ENCODE measurements at places on chromosomes 16 and 17. TPM values are rescaled to one million over a fixed set of nuclear protein-coding genes. Genes with fewer than 3 reads are reported as not detected.
A peak's percentile ranks its signal among the peaks of the same experiment; 100 is the strongest.

DNA sequence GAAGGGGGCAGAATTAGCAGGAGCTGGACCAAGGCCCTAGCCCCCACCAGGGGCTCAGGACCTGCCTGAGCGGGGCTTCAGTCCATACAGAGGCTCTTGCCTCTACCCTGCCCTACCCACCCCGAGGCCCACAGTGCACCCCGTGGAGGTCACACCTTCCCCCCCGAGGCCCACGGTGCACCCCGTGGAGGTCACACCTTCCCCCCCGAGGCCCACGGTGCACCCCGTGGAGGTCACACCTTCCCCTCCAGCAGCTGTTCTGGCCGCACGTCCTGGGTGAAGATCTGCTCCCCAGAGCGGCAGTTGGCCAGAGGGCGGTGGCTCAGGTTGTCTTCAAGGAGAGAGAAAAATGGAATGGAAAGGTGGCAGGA lies 11.4 kb downstream of the CASKIN2 start:
- DNase-seq, result no peak

DNA sequence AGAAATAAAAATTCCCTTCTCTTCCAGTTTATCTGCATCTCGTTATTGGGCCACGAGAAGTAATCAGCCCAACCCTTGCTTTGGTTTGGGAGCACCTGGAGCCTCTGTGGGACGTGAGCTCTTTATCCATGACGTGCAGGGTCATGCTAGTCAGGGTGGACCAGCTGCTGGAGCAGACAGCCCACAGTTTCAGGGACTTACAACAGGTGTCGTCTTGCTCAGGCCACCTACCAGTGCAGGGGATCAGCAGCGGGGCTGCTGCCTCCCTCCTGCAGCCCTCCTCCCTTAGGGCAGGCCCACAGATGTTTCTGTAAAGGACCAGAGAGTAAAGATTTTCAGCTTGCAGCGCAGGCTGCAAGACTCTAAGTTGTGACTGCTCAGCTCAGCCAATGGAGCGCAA lies 16.9 kb downstream of the ADAD2 start:
- DNase-seq, result no peak

- DNase-seq, result no peak
Observed at GRCh38 chr17:15882058-15882720, 62.7 kb upstream of the ADORA2B start.

- DNase-seq, result peak; percentile 56
Observed at GRCh38 chr17:66541461-66542128, 239.2 kb downstream of the PRKCA start.

- DNase-seq, result no peak
Observed at GRCh38 chr17:80753685-80754345, 209.2 kb downstream of the RPTOR start.

DNA sequence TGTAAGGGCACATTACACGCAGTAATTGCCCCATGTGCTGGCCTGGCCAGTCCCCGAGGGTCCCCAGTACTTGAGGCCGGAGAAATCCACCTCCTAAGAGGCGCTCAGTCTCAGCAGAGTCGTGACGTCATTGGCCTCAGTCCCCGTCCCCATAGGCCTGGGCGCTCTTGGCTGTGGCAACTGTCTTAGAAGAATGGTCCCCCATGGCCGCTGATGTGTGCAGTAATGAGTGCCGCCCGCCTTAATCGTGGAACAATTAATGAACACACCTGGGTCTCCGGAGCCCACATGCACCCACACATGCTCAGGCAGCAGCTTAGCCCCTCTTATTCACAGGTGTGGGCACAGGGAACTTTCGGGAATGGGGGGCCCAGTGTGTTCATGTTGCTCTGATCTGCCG lies 86.5 kb upstream of the PLCG2 start:
- DNase-seq, result no peak

DNA sequence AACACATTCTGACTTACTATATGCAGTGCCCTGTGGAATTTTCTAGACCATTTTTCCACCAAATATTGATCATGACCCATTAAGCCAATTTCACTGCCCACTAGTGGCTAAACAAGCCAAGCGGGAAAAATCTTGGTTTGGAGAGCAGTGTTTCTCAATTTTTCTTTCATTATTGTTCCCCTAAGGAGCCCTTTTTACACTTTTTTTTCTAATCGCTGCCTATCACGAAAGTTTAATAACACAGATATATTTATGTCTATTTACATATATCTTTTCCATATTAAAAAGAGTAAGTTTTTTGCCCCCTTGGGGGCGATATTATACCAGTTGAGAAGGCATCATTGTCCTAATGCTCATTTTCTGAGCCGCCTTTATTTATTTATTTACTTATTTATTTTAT lies 10.8 kb upstream of the TLCD3B start:
- DNase-seq, result peak; percentile 72

DNA sequence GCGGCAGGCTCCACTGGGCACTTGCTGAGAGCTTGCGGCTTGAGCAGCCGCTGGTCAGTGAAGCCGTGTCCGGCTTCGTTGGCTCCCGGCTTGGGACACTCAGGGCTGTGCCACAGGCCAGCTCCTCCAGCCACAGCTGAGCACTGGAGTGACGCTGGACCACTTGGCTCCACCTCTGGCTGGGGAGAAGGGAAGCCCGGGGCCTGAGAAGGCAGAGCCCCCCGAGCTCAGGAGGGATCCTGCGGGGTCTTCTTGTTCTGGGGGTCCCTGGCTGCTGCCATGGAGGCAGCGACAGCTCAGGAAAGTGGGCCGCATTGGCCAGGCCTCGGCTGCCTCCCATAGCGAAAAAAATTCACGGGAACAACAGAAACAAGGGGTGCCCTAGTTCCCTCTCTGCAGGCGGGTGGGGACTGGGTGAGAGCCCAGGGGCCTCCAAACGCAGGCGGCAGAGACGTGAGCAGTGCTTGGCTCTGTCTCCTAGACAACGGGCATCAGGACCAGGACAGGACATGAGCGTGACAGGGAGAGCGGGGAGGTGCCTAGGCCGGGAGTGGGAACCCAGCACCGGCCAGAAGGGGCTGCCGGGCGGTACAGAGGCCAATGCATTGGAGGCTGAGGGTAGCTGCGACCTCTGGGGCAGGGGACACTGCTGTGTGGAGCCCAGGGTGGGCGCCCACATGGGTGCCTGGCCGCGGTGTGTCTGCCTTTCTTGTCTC lies 37.7 kb downstream of the SLC7A5 start:
- DNase-seq, result no peak

DNA sequence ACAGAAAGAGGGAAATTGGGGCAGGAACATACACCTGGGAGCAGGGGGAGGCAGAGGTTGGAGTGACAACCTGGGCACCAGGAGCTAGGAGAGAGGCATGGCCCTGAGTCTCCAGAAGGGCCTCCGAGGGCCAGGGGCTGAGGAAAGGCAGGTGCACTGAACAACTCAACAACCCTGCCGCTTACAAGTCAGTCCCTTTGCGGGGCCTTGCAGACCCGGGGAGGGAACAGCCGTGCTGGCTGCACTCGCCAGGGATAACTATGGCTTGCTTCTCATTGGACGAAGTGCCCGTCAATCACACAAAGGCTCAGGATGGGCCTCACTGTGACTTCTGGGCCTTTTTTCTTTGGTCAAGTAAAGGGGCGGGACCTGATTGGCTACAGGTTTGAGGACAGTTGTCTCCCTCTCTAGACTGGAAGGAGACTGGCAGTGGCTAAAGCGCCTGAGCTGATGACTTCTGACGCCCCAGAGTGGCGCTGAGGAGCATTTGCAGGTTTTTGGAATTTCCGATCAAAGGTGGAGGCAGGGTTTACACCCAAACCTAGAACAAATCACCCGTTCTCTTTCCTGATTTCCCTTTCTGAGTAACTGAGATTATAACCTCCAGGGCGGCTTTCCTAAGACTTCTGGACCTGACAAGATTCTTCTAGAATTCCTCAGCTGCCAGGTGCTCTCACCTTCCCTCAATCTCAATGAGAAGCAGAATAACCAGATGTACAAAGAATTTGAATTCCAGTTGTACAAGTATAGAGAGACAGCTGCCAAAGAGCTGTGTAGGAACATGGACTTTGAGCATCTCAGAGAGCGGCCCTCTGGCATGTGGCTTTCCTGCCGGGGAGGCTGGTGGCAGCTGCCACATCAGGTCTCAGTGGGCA lies 27.6 kb upstream of the ST6GALNAC2 start:
- no peak for DNase-seq

GRCh38 chr17:74394977-74395376 lies 27.7 kb downstream of the GPR142 start:
- DNase-seq, result no peak

DNA sequence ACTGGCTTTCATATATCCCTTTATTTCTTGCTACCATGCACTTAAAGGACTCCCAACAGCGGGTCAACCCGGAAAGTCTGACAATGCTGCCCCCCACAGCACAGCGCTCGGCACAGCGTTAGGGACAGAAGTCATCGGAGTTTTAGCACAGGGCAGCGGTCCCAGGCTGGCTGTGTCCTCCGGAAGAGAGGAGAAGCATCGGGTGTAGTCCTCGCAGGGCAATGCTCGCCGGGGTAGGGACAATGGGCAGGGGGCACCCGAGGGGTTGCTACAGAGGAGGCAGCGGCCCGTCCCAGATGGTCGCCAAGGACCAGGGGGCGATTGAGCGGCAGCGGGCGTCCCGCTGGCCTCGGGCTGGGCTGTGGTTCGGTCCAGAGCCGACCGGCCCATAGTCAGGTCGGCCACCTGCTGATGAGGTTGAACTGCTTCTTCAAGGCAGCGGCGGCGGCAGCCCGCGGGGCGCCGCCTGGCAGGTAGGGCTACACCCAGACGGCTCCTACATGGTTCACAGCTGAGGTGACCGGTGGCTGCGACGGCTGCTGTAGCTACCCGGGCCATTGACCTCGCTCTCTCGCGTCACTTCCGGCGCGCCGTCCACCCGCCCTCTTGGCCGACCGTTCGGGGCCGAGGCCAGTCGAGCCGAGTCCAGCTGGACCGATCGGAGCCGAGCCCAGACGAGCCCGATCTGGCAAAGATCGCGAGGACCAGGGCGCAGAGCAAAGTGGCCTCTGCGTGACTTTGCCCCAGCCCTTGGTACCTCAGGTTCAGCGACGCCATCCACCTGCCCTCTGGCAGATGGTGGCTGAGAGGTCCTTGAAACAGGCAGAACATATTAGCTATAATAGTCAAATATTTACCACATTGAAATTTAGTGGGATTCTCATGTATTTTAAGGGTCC lies 4.7 kb upstream of the LCMT1 start:
- DNase-seq, result peak; percentile 80

GRCh38 chr17:60887614-60888028 lies 210.0 kb downstream of the BCAS3 start:
- DNase-seq, result no peak

- peak; percentile 7 for DNase-seq
Observed at GRCh38 chr16:73268366-73268993, 220.6 kb upstream of the ZFHX3 start.

DNA sequence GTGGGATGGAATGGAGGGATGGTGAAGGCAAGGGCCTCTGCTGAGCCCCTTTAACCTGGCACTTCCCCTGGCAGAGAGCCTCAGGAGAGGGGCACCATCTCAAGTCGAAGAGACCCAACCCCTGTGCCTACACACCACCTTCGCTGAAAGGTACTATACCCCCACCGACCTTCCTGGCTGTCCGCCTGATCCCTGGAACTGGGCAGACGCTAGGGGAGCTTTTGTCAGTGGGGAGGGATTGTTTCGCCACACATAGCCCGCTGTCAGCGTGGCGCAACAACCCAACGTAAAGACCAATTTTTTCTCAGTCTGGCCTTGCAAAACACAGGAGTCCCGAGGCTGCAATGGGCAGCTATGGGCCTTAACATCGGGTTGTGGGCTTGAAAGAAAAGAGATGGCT lies 3.1 kb downstream of the PPP1R1B start:
- DNase-seq, result no peak

DNA sequence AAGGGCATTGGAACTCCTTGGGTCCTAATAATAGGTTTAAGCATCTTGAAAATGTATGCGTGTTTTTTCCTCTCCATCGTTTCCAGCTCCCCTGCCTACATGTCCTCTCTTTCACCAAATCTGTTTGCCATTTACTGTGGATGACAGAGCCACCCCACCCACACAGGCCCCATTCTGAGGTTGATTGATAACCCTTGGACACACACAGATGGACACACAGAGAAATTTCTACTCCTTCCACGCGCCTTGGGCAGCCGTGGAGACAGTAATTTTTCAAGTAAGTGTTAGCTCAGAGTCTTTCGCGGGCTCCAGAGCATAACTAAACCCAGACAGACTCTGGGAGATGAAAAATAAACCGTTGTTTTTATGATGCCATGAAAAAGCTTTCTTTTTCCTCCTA lies 103.3 kb upstream of the NLRP1 start:
- DNase-seq, result no peak

DNA sequence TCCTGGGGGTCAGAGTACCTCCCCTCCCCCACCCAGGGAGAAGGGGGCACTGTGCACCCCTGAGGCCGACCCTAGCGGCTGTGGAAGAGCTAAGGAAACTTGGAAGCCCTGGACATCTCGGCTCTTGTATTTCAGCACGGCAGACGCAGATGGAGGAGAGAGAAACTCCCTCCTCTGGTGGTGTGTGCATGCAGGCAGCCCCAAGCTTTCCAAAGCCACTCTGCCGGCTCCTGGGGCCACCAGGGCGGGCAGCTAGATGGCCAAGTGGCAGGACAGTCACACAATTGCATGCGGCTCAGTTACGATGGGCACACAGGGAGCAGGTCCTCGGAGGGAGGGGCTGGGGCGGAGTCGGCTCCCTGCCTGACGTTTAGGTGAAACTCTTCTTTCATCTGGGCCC lies 195.5 kb downstream of the RBFOX3 start:
- DNase-seq, result no peak

- no peak for DNase-seq
Observed at GRCh38 chr17:79986411-79987186, 49.1 kb downstream of the TBC1D16 start.

DNA sequence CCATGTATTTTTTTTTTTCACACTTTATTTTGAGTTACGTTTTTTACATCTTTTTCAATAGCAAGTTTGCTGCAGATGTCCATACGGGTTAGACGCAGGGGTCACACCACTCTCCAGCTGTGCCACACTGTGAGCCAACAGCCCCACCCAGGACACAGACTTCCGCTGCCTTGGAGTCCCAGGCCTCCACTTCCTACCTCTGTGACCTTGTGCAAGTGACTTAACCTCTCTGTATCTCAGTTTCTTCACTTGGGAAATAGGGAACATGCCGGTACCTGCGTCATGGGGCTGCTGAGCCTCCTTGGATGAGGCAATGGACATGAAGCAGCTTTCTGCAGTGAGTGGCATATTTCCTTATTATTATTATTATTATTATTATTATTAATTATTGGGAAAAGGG lies 3.3 kb upstream of the PITPNA start:
- DNase-seq, result no peak

DNA sequence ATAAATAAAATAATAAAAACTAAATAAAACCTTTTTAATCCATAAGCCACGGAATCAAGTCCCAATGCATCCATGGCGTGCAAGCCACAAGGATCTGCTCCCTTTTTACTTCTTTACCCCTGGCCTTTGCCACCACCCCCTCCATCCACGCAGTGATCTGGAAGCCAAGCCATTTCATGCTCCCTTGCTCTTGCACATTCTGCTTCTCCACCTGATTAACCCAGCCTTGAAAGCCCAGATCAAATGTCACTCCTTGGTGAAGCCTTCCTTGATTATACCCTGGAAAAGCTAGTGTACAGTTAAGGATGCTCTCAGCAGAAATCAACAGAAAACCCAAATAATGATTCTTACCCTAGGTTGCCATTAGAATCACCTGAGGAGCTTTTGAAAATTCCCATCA lies 9.9 kb downstream of the LRRC3C start:
- DNase-seq, result no peak

The MVD gene
- 24.4 TPM for total RNA-seq

The SLFN12 gene
- 58.1 TPM for total RNA-seq

The NTN1 gene
- 0.81 TPM for total RNA-seq

The DERL2 gene
- total RNA-seq, result 11.2 TPM

The ANKS4B gene
- not detected for total RNA-seq

The CPHXL2 gene
- not detected for total RNA-seq

The HID1 gene
- 0.33 TPM for total RNA-seq

The KRT35 gene
- total RNA-seq, result not detected

The SKAP1 gene
- not detected for total RNA-seq

The KRTAP1-1 gene
- not detected for total RNA-seq

The DHRS7C gene
- total RNA-seq, result not detected

The PIK3R6 gene
- 0.16 TPM for total RNA-seq
